ENCODE measurements at places on chromosomes 6 and 20.

DNA sequence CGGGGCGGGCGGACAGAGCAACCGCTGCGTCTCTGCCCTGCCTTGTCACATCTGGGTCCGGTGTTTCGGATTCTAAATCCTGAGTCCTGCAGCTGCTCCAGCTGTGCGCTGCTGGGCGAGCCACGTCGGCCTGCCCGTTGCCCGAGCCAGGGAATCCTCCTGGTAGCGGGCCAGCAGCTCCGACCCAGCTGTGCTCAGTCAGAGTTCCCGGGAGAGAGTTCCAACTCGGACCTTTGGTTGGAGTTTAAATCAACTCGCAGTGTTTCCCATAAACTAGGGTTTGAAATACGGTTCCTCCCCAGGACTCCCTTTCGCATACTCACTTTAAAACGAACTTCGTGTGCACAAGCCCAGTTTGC lies 315 bp upstream of the PDE10A start:
- DNase-seq: no peak

- no peak for DNase-seq
Measured at GRCh38 chr6:142446168-142446567, 144.4 kb downstream of the ADGRG6 start.

- DNase-seq: no peak
Measured at GRCh38 chr6:146410851-146411595, 132.6 kb upstream of the RAB32 start.

DNA sequence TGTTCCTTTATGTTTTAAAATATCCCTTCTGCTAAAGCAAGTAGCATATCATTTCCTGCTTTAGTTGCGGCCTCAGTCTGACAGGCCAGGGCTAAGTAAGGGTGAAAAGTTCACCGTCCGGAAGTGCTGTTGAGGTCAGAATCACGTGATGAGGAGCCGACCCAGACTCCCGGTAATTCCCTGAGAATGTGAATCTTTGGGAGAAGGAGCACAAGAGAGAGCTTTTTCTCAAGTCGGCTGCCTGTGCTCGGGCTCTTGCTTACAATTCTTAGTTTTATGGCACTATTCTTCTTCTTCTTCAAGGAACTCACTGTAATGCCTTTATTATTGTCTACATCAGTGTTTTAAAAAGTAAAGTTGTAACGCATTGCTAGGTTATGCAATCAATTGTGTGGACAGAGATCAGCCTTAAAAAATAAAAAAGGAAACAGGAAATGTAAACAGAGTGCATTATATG lies 309.3 kb downstream of the PRL start:
- no peak for DNase-seq

GRCh38 chr20:2122936-2123335 lies 21.3 kb downstream of the STK35 start:
- no peak for DNase-seq

DNA sequence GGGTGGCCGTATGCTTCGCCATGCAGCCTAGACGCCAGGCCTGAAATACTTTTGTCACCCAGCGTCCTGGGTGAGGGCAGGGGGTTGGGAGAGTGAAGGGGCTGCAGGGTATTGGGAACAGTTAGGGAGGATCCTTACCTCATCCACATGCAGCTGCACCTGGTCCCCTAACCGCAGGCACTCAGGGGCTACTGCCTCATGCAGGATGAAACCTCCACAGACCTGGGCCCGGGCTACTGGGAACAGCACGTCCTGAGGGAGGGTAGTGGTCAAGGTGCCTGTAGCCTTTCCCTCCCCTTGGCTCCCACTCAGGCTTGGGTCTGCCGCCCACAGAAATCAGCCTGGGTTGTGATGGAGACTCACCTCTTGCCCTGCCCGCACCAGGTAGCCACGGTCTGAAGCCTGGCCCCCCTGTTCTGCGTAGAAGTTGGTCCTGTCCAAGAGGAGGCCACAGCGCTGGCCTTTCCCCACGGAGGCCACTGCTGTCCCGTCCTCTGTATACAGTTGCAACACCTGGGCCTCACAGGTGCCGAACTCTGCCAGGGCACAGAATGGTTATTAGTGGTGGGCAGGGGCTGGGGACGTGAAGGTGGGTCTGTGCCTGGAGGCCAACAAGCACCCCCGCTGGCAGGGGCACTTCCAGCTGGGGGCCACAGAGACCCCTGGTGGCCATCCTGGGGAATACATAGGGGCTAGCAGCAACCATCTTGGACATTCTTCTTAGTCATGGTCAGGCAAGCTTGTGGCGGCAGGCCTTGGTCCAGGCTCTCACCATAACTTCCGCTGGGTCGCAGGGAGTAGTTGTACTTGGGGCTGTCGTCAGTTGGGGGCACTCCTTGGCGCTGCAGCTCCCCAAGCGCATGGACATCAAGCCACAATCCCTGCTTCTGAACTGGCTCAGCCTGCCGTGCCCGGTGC lies 8.6 kb downstream of the AARS2 start:
- DNase-seq: no peak

GRCh38 chr6:4264081-4264480 lies 128.7 kb upstream of the ECI2 start:
- no peak for DNase-seq

- no peak for DNase-seq
Measured at GRCh38 chr6:4565301-4566250, 210.6 kb upstream of the CDYL start.

DNA sequence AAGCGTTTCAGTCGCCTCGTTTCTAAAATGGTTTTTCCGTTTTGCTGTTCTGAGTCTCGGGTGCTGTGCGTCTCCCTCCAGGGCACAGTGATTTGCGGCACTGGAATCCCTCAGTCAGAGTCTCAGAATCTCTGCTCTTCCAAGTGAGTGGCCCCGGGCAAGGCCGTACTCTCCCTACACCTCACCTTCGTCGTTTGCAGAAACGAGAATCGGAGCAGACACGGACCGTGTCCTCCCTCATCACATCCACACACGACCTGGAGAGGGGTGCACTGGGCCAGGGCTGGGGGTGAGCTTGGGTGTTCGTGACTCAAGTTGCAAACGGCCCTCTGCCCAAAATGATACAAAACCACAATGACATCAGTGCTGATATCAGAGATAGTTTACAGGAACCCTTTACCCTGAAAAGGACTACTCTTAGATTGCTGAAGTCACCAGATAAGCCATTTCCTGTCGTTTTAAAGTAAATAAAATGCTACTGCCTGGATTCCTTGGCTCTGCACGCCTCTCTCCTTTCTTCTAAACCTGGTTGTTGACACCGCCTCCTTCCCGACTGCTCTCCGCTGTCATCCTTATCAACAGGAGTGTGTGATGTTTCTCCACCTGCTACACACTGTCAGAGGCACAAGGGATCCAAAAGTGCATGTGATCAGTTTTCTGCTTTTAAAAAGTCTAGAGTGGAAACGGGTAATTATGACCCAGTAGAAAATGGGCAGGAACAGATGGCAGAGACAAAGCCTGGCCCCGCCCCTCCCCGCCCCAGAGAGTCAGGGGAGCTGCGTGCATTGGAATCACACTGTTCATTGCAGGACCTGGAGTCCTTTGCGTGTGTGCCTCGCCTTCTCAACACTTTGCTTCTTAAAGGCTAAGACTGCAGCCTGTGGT lies 38.4 kb downstream of the KIF25 start:
- DNase-seq: no peak

- no peak for DNase-seq
Measured at GRCh38 chr6:97109444-97109843, 173.6 kb downstream of the MMS22L start.

DNA sequence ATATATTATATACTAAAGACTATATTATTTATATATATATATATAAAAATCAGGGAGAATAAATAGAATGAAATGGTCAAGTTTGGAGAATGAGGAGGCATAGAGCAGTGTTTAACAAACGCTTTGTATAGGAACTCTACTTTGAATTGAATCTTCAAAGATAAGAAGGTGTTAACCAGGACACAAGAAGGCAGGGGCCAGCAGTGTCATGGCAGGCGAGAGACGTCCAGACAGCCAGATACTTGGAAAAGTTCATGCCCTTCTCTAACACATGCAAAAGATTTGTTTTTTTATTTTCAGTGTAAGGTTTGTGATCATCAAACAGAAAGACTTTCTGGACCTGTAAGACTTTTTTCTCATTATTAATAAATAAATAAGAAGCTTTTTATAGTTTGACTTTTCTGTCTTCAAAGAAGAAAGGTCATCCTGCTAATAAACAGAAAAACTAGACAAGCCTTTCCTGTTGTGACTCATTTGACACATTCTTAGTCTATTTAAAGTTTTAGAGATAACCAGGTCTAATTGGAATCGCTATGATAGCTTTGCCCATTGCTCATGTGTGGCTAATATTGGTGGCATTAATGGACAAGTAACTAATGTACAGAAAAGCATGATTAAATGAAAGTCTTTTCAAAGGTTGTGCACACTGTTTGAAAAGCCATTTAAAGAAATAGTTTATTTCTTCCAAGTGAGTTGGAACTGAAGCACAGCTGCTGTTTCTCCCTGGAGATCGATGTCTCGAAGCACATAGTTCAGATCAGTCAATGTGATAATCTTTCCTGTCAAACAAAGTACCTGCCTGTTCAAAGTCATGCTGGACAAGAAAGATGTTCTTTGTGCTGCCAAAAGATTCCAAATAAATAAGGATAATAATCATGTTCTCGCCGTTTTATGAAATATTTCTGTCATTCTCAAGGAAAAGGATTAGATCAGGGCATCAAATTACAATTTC lies 420.4 kb upstream of the OPRM1 start:
- no peak for DNase-seq

- no peak for DNase-seq
Measured at GRCh38 chr6:146017672-146018071, 11.2 kb upstream of the GRM1 start.

GRCh38 chr6:148518511-148519156 lies 176.0 kb downstream of the SASH1 start:
- no peak for DNase-seq

GRCh38 chr6:80439721-80440470 lies 333.4 kb downstream of the BCKDHB start:
- DNase-seq: no peak

DNA sequence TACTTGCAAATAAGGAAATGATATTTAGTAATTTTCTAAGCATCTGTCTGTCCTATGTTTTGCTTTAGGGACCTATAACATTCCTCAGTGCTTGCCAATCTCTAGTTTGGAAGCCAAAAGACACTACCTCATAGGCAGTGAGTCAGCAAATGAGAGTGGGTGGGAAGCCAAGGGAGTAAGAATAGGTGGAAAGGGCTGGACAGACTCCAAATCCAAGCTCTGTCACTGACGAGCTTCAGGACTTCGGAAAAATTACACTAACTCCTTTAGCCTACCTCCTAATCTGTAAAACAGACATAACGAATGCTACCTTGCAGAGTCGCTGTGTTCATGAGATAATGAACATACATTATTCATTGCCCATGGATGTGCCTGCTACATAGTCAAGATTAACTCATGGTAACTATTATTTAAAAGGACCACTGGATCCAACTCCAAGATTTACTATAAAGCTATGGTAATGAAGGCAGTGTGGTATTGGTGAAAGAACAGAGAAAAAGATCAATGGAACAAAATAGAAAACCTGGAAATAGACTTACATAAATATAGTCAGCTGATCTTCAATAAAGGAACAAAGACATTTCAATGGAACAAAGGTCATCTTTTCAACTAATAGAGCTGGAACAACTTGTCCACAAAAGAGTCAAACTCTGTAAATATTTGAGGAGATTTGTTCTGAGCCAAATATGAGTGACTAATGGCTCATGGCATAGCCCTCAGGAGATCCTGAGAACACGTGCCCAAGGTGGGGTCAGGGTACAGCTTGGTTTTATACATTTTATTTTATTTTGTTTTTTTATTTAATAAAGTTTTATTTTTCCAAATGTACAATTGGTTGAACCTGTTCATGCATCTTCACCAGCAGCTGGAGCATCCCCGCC lies 64.1 kb downstream of the FAM50B start:
- DNase-seq: no peak

GRCh38 chr20:47629907-47630306 lies 128.2 kb downstream of the NCOA3 start:
- DNase-seq: no peak

Data from stimulated activated CD4-positive, alpha-beta T cell treated with anti-CD3 and anti-CD28 coated beads, Interleukin-15, amount 100 ng/mL, for 1 hour (primary cell).